Colonic mucosa (tissue), 4 donors: ENCODE measurements at places on chromosomes 12 and 14. TPM values are rescaled to one million over a fixed set of nuclear protein-coding genes. Genes with fewer than 3 reads are reported as not detected.
A peak's percentile ranks its signal among the peaks of the same experiment; 100 is the strongest.

Gene KLRD1
- total RNA-seq: 1.5 TPM

Gene CYP27B1
- total RNA-seq: 1.6 TPM

Gene TEX52
- not detected for total RNA-seq

Gene ACAD10
- 42.6 TPM for total RNA-seq

Gene SCFD1
- 70.2 TPM for total RNA-seq

Gene FGF23
- not detected for total RNA-seq

Gene ANO4
- total RNA-seq: 0.32 TPM

Gene RDH12
- not detected for total RNA-seq

Gene AMHR2
- total RNA-seq: 0.17 TPM

DNA sequence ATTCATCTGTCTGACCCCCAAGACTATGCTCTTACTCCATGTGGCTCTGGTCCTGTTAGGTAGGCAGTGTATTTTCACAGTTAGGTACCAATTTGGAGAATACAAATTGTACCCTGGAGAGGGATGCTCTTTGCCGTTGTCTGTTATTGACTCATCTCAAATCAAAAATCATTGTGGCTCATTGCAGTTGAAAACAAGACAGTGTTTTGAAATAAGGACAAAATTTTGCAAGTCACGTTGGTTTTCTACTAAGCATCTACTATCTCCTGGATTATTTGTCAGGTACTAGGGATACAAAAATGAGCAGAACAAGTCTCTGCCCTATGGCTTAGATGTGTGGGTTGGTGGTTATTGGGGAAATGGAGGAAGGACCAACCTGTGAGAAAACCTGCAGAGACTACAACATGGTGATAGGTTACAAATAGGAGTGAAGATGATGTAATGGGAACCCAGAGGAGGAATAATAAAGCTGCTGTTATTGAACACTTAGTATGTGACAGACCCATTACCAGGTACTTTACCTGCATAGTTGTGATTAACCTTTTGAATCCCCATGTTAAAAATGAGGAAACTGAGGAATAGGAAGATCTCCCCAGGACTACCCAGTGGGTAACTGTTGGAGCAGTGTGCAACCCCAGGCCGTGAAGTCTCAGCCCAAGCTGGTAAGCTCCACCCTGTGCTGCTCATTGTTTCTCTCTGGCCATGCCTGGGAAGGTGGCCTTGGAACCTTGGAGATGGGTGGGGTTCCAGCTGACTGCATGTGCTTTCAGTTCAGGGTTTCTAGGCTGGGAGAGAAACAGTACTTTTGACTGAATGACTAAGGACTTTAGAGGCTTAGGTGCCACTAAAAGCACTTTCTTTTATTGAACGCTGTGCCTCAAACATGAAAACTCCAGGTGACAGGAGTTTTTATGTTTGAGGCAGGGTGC, 72.9 kb upstream of the SRSF5 start:
- H3K27ac ChIP-seq: peak overlapping the region; percentile 88
- H3K36me3 ChIP-seq: no peaks in the 10 kb centered on the region
- DNase-seq: peak; percentile 90
- H3K4me3 ChIP-seq: no peak overlapping the region

- H3K4me1 ChIP-seq: no peaks in the 10 kb centered on the region
- no peak overlapping the region for H3K27ac ChIP-seq
- H3K27me3 ChIP-seq: no peaks in the 10 kb centered on the region
- no peak for DNase-seq
- no peaks in the 10 kb centered on the region for H3K36me3 ChIP-seq
These were observed 30.0 kb upstream of the ANP32D start for GRCh38 chr12:48442179-48442847.

GRCh38 chr12:65592416-65592815, 231.9 kb upstream of the HMGA2 start:
- H3K4me1 ChIP-seq: no peaks in the 10 kb centered on the region
- DNase-seq: no peak
- no peaks in the 10 kb centered on the region for H3K27me3 ChIP-seq
- H3K36me3 ChIP-seq: no peaks in the 10 kb centered on the region
- H3K4me3 ChIP-seq: no peak overlapping the region

GRCh38 chr12:92675092-92675865, 27.5 kb upstream of the PLEKHG7 start:
- H3K27me3 ChIP-seq: no peaks in the 10 kb centered on the region
- H3K27ac ChIP-seq: no peak overlapping the region
- H3K4me3 ChIP-seq: no peak overlapping the region

DNA sequence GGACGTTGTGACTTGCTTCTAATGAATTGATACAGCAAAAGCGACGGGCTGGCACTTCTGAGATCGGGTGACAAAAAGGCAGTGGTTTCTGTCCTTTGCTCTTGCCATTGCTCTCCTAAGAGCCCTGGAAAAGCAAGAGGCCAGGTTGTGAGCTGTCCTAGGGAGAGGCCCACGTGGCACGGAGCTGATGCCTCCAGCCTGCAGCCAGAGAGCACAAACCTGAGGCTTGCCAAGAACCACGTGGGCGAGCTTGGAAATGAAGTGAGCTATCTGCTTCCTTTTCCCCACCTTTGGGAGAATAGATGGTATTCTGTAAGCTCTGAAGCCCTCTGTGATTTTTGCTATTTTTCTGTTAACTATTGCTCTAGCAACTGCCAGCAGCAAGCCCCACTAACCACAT, 26.4 kb upstream of the NOS1 start:
- H3K4me3 ChIP-seq: no peak overlapping the region
- H3K27ac ChIP-seq: no peak overlapping the region
- no peak for DNase-seq
- H3K27me3 ChIP-seq: no peaks in the 10 kb centered on the region

GRCh38 chr14:103086771-103087342, 2.8 kb downstream of the LBHD2 start:
- H3K4me1 ChIP-seq: peaks cover 6% of the 10 kb centered on the region
- DNase-seq: no peak
- no peaks in the 10 kb centered on the region for H3K36me3 ChIP-seq
- peaks cover 19% of the 10 kb centered on the region for H3K27me3 ChIP-seq
- no peak overlapping the region for H3K27ac ChIP-seq
- no peak overlapping the region for H3K4me3 ChIP-seq

DNA sequence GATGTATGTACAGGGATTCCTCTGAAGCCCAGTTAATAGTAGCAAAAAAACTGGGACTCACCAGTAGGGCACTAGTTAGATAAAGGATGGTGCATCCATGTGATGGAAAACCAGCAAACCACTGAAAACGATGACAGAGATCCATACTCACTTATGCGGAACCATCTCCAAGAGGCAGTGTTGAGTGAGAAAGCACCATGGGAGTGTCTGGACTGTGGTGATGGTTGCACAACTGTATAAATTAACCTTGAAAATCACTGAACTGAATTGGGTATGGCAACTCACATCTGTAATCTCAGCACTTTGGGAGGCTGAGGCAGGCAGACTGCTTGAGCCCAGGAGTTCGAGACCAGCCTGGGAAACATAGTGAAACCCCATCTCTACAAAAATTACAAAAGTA, 53.6 kb upstream of the ZFP36L1 start:
- DNase-seq: no peak
- H3K27ac ChIP-seq: no peak overlapping the region
- no peaks in the 10 kb centered on the region for H3K4me1 ChIP-seq
- no peaks in the 10 kb centered on the region for H3K27me3 ChIP-seq
- H3K4me3 ChIP-seq: no peak overlapping the region

DNA sequence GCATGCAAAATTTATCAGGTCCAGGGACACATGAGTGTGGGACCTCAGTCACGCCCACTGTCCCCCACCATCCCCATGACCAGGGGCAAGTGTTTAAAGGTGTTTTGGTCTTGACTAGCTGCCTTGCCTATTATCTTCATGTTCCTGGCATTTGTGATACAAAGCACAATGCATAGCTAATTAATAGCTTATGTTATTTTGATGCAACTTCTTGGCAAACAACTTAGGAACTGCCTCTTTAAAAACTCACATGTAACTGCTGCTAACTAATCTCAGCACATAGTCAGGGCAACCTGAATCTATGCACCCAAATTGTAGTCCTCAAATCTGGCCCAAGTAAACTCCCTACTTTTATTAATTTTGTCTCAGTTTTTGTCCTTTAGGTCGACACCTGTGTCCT, 7.4 kb upstream of the OR6J1 start:
- no peak overlapping the region for H3K4me3 ChIP-seq
- no peaks in the 10 kb centered on the region for H3K36me3 ChIP-seq
- no peak for DNase-seq
- H3K27ac ChIP-seq: no peak overlapping the region
- no peaks in the 10 kb centered on the region for H3K4me1 ChIP-seq

- no peak overlapping the region for H3K27ac ChIP-seq
- H3K27me3 ChIP-seq: no peaks in the 10 kb centered on the region
- H3K4me3 ChIP-seq: no peak overlapping the region
- no peaks in the 10 kb centered on the region for H3K4me1 ChIP-seq
These were observed 47.2 kb downstream of the MYF5 start for GRCh38 chr12:80763874-80764273.

DNA sequence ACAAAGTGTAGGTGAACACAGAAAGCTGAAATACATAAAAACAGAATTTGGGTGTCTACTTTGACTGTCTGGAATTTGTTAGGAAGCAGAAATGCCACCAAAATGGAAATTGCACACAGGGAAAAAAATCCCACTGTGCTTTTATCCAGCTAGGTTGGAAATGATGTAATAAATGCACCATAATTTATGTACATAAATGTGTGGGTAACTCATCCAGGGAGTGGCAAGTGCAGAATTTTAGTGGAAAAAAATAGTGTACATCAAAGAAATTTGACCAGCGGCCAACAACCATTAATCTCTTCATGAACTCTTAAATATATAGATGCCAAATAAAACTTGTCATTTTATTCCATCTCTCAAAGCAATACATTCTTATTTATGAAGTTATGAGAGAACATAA, 105.6 kb downstream of the LLPH start:
- H3K36me3 ChIP-seq: no peaks in the 10 kb centered on the region
- H3K4me1 ChIP-seq: no peaks in the 10 kb centered on the region
- H3K27me3 ChIP-seq: peaks cover 3% of the 10 kb centered on the region

GRCh38 chr14:94098326-94098992, 12.1 kb upstream of the IFI27 start:
- H3K36me3 ChIP-seq: no peaks in the 10 kb centered on the region
- H3K27ac ChIP-seq: no peak overlapping the region
- DNase-seq: no peak
- no peaks in the 10 kb centered on the region for H3K27me3 ChIP-seq
- no peak overlapping the region for H3K4me3 ChIP-seq

DNA sequence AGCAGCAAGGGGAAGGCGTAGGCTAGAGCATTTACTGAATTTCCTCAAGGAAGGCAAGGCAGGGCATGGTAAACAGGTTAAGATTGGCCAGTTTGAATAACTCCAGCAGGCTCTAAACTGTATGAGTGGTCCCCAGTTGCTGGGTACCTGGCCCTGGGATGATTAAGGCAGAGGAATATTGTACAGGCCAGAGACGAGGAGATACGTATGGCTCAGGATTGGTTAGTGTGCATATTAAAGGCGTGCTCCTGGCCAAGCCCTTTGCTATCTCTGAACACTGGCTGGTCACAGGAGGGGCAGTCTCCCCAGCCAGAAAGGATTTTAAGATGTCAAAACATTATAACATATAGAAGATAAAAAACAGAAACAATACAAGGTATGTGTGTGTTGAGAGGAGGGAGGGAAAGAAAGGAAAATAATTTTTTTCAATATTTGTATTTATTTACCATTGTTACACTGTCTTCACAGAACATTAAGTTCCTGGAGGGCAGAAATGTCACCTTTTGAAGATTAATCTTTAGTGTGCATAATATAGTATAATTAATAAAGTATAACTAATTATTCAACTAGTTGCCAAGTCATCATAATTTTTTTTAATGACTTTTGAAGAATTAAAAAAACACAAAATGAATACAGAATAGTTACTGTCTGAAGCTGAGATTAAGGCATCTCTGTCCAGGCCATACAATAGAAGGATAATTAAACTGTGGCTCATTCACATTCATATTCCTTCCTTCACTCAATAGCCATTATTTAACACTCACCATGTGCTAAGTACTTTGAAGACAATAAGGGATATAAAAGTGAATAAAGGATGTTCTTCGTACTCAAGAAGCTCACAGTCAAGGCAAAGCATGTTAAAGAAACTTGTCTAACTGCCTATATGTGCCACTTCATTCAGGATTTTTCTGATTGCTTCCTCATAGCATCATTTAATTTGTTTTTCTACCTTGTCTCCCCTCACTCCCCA, 41.9 kb downstream of the DCP1B start:
- no peak overlapping the region for H3K27ac ChIP-seq
- H3K4me1 ChIP-seq: no peaks in the 10 kb centered on the region
- no peaks in the 10 kb centered on the region for H3K36me3 ChIP-seq
- no peak for DNase-seq

DNA sequence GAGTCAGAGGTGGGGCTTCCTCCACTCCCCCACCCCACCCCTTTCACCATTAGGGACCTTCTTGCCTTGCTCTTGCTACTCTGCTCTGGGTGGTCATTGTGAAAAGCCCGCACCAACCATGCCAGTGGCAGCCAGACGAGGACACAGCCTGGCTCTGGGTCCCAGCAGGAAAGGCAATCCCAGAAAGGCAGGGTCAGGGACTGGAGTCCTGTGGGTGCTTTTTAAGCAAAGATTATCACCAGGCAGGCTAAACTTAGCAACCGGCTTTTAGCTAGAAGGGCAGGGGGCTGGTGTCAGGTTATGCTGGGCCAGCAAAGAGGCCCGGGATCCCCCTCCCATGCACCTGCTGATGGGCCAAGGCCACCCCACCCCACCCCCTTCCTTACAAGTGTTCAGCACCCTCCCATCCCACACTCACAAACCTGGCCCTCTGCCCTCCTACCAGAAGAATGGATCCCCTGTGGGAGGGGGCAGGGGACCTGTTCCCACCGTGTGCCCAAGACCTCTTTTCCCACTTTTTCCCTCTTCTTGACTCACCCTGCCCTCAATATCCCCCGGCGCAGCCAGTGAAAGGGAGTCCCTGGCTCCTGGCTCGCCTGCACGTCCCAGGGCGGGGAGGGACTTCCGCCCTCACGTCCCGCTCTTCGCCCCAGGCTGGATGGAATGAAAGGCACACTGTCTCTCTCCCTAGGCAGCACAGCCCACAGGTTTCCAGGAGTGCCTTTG, 1.2 kb upstream of the GAPDH start:
- peak overlapping the region; percentile 99 for H3K27ac ChIP-seq
- H3K4me3 ChIP-seq: peak overlapping the region; percentile 99
- H3K36me3 ChIP-seq: peaks cover 20% of the 10 kb centered on the region
- DNase-seq: peak; percentile 81

- H3K4me3 ChIP-seq: no peak overlapping the region
- no peak overlapping the region for H3K27ac ChIP-seq
- DNase-seq: no peak
- H3K36me3 ChIP-seq: no peaks in the 10 kb centered on the region
- H3K4me1 ChIP-seq: no peaks in the 10 kb centered on the region
These were observed 15.7 kb downstream of the OSBPL8 start for GRCh38 chr12:76543813-76544347.

GRCh38 chr14:93032421-93032936, 83.2 kb downstream of the ITPK1 start:
- no peaks in the 10 kb centered on the region for H3K36me3 ChIP-seq
- no peaks in the 10 kb centered on the region for H3K27me3 ChIP-seq
- no peak overlapping the region for H3K27ac ChIP-seq
